ENCODE measurements at places on chromosomes 3 and 15.

DNA sequence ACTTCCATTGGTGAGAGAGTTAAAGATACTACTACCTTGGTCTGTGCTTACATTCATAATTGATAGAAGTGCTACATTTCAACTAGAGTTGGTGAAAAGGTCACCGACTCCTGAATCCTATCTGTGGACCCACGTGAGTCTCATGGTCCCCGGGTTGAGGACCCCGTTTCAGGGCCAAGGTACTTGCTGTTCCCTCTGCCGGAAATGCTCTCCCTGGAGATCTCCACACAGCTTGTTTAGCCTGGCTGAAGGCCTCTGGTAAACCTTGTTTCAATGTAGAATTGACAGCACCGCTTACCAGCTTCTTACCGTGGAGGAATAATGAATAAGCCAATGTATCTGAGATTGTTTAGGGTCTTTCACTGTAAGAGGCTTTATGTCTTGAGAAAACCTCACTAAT is 226.0 kb upstream of the GOLGA6L4 start:
- no peak for DNase-seq

DNA sequence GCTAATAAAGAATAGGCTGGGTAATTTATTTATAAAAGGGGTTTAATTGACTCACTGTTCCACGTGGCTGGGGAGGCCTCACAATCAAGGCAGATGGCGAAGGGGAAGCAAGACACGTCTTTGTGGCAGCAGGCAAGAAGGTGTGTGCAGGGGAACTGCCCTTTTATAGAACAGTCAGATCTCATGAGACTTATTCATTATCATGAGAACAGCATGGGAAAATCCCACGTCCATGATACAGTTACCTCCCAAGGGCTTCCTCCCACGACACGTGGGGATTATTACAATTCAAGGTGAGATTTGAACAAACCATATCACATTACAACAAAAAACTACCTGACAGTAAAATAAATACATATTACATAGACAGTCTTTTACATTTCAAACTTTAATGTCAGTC is 414.9 kb downstream of the NAALADL2 start:
- DNase-seq = no peak

GRCh38 chr3:4756855-4757574 is 222.2 kb upstream of the BHLHE40 start:
- no peak for DNase-seq

DNA sequence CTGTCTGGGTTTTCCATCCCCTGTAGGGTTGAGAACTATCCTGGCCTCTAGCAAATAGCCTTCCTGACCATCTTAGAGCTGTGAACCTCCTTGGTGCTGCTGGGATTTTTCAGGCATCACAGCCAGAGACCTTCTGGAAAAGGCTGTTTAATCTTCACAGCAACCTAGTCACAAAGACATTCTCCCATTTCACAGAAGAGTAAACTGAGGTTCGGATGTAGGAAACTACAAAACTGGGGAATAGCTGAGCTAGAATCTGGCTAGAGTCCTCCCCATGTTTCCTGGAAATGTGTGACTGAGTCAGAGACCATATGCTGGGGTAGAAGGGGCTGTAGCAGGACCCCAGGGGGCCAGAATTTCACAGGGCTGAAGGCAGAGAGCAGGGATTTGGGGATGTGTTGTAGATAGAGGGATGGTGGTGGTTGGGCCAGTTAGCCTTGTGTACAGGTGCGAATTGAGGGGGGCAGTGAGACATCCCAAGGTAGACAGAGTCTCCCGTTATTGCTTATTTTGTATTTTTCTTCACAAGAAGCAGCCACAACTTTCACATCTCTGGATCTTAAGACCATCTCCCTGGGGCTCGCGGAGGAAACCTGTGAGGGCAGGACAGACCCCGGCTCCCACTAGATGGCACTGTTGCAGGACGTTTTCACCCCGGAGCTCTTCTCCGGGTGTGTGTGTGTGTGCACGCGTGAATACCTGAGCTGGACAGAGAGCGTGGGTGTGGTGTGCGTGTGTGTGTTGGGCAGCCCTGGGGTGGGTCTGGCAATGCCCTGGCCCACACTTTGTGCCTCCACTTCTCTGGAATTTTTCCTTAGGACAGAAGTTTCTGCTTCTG is 66.9 kb upstream of the PRR23C start:
- DNase-seq = peak; percentile 17

- no peak for DNase-seq
Measured at GRCh38 chr3:59213860-59214259, 164.0 kb upstream of the CFAP20DC start.

DNA sequence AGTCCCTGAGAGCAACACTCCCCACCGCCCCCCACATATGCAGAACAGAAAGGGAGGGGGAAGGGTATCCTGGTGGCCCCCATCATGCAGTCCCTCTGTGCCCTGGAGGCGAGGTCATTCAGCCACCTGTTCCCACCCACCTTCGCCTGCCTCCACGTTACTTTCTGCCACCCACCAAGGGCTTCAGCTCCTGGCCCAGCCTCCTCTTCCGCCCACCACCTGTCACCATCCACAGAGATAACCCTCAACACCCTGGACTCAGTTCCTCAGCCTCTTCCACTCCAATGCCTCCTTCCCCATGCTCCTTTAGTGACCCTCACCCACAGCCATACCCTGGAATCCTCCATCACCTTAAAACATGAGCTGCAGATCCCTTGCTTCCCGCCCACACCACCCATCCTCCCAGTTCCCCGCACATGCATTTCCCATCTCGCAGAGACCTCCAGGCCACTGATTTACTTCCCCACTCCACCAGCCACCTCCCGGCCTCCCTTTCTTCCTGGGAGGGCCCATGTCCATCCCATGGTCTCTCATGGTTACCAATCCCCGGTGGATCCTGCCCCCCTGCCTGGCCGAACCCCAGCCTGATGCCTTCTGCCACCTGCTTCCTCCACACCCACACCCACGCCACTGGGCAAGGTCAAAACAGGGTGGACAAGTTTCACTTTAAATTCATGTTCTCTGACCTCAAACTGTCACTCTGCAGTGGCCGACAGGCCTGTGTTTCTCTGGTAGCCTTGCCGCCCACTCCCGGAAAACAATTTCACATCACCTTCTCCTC is 18.2 kb downstream of the HOMER2 start:
- DNase-seq = no peak

Data from fibroblast of skin of left quadriceps (primary cell).